Stimulated activated CD8-positive, alpha-beta memory T cell treated with anti-CD3 and anti-CD28 coated beads, Interleukin-15, amount 100 ng/mL, for 24 hours (primary cell): ENCODE measurements at places on chromosomes 6 and 20.

GRCh38 chr20:19976595-19977372, 40.4 kb upstream of the NAA20 start:
- DNase-seq: no peak

- DNase-seq: no peak
Observed at GRCh38 chr20:1448081-1448620, 18.5 kb downstream of the NSFL1C start.

GRCh38 chr6:22593895-22594294, 24.5 kb downstream of the HDGFL1 start:
- DNase-seq: no peak

- no peak for DNase-seq
Observed at GRCh38 chr6:34865107-34865506, 22.7 kb downstream of the TAF11 start.

DNA sequence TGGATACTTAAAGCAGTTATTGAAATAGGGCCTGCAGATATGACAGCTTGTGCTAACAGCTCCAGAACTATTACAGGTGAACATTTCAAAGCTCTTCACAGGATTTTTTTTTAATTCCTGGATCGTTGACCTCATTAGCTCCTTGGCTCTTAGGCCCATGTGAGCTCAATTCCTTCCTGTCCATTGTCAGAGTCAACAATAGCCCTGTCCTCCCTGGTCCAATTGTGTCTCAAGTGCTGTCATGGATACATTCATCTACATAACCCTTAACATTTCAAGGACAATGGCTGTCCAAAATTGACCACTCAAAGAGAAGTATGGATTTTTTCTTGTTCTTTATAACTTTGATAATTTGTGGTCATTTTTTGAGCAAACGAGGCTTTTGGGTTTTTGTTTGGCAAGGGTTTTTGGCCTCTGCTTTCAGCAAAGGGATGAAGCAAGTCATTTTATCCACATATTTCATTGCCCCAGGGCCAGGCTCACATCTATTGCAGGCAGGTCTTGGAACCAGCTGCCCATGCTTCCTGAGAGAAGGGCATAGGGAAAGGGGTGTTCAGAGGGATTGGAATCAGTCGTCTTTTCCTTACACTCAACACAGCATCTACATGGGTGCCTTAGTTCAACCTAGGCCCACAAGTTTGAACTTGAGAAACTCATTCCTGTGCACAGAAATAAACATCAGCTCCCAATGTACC, 282.1 kb downstream of the TPBG start:
- DNase-seq: no peak

DNA sequence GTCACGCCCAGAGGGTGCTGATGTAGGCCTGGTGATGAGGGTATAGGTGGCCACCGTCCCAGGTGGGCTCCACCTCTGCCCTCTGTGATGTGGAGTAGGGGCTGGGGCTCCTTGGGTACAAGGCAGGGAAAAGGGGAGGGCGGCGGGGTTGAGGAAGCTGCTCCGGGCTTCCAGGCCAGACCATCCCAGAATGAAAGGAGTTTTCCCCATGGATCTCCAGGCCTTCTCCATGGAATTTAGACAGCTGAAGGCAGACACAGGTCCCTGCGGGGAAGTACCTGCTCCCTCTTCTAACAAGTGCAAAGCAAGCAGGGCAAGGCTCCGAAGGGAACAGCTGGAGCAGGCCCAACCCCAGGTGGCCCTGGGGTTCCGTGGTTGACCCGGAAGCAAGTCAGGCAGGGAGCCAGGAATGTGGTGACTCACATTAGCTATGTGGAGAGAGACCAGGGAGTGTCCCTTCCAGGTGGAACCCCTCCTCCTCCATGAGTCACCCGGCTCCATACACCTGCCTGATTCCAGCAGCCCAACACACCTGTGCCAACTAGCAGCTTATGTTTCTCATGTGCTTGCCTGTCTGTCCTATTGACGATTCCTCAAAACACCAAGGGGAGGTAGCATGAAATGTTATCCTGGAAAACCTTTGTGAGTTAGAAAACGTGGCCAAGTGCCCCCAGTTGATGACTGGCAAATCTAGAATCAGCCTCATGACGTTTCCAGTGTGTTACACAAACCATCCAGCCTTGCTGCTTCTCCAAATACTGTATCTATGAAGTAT, 59.7 kb upstream of the SNX9 start:
- DNase-seq: no peak

- no peak for DNase-seq
Observed at GRCh38 chr6:22357724-22358189, 60.9 kb upstream of the PRL start.

DNA sequence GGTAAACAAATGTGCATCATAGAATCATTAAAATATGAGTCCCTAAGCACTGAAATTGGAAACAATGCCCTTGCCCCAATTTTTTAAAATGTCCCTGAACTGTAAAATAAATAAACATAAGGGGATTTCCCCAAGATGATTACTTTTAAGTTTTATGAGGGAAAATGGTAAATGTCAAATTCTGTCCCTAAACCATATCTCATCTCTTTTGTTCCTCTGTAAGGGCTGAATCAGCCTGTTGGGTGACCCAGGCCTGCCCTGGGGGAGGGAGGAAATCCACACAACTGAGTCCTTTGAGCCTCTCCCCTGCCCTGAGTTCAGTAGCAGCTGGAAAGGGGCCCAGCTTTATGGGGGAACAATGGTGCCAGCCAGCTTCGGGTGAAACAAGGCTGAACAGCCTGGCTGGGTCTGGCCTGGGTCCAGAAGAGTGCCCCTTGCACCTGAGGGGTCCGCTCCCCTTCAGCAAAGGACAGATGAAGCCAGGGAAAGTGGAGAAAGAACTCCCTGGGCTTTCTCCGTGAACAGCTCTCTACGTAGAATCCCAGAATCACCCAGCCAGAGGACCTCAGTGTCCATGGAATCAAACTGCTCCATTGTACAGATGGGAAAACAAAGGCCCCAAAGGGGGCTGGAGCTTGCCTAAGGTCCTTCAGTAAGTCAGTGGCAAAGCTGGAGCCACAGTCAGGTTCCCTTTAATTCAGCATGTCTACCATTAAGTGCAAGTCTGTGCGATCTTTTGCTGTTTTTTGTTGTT, 28.2 kb upstream of the ITCH start:
- no peak for DNase-seq

- no peak for DNase-seq
Observed at GRCh38 chr20:23135449-23136420, 49.6 kb upstream of the CD93 start.

DNA sequence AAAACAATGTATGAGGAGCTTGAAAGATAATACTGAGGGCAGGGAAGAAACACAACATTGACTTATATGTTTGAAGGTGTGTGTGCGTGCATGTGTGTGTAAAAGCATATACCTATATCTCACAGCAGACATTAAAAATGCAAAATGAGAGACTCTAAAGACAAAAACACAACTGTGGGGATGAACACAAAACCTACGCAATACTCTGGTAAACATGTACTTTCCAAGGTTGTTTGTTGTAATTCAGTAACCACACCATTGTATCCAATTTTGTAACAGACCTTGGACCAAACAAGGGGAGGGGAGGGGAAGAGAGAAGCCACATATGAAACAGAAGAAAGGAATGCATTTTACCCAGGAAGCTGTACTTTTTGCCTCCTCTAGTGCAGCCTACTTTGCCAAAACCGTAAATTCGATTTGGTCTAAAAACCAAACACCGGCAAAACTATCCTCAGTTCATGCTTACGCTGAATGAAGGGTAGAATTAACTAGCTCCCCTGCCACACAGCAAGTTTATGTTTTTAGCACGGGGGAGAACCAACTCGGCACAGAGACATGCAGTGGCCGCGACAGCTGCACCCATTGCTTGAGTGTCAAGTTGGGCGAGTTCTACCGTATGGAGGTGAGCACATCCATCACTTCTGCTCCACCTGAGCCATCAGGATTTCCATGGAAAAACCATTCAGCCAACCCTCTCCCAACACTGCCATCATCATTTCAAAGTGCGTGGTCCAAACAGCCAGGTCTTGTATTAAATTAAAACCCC, 50.0 kb downstream of the CNKSR3 start:
- no peak for DNase-seq

- DNase-seq: no peak
Observed at GRCh38 chr6:13418844-13419243, 68.6 kb downstream of the GFOD1 start.

GRCh38 chr6:154463573-154464419, 46.7 kb downstream of the CNKSR3 start:
- DNase-seq: no peak

GRCh38 chr20:53768329-53768728, 174.7 kb upstream of the ZNF217 start:
- no peak for DNase-seq

DNA sequence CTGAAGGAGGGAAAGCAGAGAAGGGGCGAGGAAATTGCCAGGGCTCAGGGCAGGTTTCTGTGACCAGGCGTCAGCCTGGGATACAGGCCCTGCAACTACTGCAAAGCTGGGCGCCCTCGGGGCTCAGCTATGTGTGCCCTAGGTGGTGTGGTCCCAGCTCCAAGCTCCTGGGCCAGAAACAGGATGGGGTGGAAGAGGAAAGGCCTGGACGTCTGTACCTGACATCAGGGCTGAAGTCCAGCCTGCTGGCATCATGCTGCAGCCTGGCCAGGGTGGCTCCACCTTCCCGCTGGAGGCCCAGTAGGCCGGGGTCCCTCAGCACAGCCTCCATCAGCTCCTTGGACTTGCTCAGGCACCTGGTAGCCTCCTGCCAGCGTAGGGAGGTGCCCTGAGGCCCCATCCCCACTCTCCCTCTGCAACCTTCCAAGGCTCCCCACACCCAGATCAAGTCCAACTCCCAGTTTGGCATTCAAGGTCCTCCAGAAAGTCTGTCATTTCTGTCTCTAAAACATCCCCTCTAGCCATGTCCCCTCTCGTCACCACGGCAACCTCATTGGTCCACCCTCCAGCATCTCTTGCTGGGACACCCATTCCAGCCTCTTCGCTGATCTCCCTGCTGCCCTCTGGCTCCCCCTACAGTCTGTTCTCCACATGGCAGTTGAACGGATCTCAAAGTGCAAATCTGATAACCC, 38.2 kb downstream of the KIAA1755 start:
- peak; percentile 36 for DNase-seq

GRCh38 chr20:1664911-1665310, 7.3 kb upstream of the SIRPG start:
- no peak for DNase-seq

DNA sequence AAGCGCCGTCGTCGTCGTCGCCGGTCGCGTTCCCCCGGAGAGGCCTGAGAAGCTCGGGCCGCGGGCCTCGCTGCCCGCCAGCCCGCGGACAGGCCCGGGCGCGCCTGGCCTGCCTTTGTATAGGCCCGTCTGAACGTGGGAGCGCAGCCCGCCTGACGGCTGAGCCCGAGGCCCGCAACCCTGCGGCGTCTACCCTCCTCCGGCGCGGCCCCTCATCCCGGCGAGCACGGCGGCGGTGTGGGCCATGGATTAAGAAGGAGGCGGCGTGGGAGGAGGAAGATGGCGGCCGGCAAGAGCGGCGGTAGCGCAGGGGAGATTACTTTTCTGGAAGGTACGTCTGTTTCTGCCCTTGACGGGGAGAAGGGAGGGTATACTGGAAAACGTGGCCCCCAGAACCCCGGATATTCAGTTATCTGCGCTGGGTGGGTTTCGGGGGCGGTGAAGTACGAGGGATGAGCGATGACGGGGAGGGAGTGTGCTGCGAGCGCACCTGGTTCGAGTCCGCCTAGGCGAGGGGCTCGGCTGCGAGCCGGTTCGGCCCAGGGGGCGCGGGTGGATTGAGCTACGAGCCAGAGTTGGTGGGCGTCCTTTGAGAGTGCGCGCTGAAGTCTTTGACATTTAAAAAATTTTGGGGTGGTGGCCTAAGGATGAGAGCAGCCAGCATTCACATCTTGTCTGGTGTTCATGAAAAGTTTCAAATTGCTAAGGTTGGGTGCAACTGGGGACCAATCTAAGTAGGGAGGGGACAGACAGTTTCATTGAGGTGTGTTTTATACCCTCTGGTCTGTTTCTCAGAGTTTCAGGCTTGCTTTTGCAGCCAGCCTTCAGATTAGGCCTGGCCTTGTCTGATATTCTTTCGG, 796 bp downstream of the SENP6 start:
- DNase-seq: peak; percentile 31

DNA sequence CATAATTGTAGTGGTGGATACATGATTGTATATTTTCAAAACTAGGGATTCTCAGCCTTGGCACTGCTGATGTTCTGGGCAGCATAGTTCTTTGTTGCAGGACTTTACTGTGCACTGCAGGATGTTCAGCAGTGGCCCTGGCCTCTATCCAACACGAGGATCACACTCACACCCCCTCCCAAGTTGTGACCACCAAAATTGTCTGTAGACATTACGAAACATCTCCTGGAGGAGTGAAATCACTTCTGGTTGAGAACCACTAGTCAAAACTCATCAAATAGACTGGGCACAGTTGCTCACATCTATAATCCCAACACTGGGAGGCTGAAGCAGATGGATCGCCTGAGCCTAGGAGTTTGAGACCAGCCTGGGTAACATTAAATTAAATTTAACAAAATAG, 123.1 kb upstream of the CDYL start:
- DNase-seq: no peak

GRCh38 chr6:18213439-18213838, 50.9 kb downstream of the DEK start:
- DNase-seq: no peak

DNA sequence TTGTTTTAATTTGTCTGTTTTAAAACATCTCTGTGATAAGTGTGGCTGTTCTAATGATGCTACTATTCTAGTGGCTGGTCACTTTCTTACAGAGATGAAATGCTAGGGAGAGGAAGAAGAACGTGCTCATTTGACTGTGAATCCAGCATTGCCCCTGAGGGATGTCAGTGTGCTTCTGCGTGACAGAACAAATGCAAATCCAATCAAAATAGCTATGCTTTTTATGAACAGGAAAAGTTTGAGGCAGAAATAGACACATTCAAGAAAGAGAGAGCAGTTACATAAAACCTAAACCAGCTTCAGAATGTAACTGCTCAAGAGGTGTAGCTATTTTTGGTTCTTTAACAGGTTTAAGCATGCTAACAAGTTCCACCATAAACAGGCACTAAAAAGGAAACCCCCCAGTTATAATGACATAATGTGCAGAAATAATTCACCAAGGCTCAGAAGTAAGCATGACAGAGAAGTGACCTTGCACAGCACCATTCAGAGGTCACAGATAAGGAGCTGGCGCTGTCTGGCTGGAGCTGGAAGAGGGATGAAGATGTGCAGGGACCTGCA, 385.3 kb downstream of the EPM2A start:
- DNase-seq: no peak
